Activated naive CD4-positive, alpha-beta T cell treated with Interleukin-2 at 50 U/mL for 16 hours (primary cell): ENCODE measurements at places on chromosomes 3 and 15.

- DNase-seq: peak; percentile 82
These were observed 12.9 kb downstream of the C15orf62 start for GRCh38 chr15:40782609-40783227.

DNA sequence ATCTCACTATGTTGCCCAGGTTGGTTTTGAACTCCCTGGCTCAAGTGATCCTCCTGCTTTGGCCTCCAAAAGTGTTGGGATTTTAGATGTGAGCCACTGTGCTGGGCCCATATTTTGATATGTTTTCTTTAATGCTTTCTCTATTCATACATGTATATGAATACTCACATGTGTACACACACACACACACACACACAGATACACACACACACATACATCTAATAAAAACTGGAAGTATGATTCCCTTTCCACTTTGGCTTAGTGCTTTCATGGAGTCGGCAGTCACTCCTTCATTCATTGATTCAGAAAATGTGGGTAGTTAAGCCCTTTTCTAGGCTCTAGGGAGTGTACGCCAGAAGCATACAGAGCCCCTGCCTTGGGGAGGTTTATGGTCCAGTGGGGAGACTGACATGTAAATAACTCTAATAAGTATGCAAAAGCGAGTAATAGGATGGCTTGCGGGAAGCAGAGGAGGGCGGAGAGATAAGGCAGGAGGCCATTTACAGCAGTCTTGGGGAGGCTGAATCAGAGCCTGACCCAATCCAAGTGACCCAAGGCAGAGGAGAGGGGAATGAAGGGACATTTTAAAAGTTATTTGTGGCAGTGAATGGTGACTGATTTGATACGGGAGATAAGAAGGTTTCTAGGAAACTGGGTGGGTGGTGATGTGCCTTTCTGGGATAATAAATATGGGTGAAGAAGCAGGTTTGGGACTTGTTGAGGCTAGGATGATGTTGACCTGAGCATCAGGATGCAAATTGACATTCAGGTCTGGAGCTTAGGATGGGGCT, 32.5 kb upstream of the TATDN2 start:
- DNase-seq: no peak

DNA sequence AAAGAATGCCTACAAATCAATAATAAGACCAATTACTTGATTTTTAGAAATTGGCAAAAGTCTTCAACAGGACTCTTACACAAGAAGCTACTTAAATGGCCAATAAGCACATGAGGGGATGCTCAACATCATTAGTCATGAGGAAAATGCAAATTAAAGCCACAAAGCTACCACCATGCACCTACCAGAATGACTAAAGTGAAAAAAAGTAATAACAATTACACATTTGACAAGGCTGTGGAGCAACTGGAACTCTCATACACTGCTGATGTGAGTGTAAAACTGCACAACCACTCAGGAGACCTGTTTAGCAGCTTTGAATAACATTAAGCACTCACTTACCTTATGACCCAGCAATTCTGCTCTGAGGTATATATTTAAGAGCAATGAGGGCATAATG, 68.4 kb downstream of the PPCDC start:
- no peak for DNase-seq

GRCh38 chr3:18988614-18989229, 159.6 kb upstream of the KCNH8 start:
- no peak for DNase-seq

GRCh38 chr3:22392859-22393258, 641.8 kb upstream of the ZNF385D start:
- no peak for DNase-seq

DNA sequence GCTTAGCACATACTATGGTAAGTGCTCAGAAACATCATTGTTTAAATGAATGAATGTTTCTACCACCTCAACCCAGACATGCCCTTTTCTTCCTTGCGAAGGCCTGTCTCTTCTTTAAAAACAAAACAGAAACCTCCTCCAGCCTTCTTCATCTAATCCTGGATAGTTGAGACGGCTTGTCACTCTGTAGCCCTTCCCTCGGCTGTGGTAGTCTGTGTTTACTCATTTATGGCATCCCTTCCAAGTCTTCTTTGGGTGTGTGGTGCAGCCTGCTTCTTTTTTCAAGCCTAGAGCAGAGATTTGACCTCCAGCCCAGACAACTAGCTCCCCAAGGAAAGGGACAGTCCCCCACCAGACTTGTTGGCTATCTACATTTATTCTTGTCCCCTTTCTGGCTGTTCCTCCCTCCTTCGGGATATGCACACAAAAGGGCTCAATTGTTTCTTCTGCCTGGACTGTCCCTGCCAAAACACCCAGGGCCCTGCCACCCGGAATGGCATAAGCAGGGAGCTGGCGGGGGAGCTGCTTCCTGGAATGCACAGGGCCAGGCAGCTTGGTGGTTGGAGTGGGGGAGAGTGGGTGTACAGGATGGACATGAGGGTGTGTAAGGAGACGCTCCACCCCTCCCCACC, 67.8 kb downstream of the ITGA11 start:
- no peak for DNase-seq

DNA sequence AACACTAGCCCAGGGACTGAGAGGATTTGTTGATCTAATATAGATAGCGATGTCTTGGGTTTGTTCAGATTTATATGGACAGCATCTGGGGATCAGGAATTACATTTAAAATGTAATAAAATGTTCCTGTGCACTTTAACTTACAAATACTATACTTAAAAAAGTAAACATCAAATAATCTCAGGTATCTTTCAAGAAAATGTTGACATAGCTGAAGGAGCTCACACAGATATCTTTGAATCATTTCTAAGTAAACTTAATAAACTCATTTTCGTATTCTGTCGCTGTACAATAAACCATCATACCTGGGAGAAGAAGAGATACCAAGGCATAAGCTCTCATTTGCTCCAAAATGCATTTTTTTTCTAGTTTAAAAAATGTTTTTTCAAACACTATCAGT, 557.5 kb upstream of the NR2F2 start:
- DNase-seq: no peak

GRCh38 chr3:55296791-55297190, 190.3 kb downstream of the WNT5A start:
- no peak for DNase-seq

DNA sequence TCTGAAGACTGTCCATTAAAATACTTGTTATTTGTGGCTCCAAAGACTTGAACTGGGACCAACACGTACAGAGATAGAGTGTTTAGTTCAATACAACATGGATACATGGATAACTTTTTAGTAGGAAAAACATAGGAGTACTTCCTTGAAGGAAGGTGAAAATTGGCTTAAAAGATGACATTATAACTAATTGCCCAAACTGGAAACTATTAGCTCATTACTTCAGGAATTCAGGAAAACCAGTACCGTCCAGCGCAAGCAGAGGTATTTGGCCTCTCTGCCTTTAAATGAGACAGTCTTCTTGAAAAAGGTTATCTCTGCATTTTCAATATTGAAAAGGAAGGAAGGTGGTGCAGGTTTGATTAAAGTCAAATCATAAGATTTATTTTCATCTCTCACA, 234.5 kb downstream of the IL5RA start:
- DNase-seq: no peak

GRCh38 chr3:176696816-176697215, 500.5 kb downstream of the TBL1XR1 start:
- no peak for DNase-seq

DNA sequence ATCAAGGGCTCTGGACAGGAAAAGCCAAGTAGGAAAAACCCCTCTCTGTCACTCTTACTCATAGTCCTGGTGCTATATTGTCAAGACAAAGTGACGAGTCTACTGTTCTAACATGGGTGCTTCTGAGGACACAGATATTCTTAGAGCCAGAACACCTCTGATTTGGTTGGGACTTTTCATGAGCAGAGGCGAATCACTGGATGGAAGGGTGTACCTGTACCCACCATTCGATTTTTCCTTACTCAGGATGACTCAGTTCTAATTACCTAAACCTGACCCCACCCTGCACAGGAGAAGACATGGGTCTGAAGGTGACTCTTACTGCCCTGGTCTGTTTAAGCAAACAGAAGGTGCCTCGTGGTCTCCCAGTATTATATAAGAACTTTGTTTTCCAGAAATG, 58.5 kb downstream of the ABCC5 start:
- no peak for DNase-seq

GRCh38 chr3:146200461-146201220, 39.7 kb upstream of the PLOD2 start:
- no peak for DNase-seq

GRCh38 chr15:86041399-86041798, 38.3 kb upstream of the AGBL1 start:
- no peak for DNase-seq

DNA sequence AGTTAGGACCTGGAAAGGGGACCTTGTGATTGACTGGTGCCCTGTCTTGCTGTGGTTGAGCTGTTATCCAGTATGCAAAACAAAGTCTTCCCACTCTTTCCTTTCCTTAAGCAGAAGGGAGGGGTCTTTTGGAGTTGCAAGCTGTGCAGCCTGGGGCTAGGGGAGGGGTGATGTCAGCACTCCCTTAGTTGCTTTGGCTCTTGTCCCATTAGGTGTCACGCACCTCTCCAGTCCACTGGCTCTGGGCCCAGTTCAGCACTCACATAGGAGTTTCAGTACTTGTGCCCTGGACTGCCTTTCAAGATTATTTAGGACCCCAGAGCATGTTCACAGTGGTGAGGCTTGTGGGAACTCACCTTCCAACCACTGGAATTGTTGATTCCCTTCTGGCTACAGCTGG, 238.5 kb downstream of the DOCK3 start:
- no peak for DNase-seq
